ENCODE measurements at places on chromosomes 6 and 20. TPM values are rescaled to one million over a fixed set of nuclear protein-coding genes. Genes with fewer than 3 reads are reported as not detected.
A peak's percentile ranks its signal among the peaks of the same experiment; 100 is the strongest.

DNA sequence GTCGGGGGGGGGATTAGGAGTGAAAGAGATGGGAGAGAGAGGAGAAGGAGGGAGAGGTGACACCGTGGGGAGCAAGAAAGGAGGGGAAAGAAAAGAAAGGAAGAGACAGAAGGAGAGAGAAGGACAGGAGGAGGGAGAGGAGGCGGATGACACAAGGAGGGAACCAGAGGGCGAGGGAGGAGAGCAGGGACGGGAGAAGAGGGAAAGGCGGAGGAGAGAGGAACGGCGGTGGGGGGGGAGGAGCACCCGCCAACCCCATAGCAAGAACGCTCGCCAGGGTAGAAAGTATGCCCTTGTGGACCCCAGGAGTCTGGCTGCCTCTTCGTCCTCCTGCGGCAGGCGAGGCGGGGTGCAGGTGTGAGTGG, 4.5 kb upstream of the INSM1 start:
- DNase-seq: no peak

DNA sequence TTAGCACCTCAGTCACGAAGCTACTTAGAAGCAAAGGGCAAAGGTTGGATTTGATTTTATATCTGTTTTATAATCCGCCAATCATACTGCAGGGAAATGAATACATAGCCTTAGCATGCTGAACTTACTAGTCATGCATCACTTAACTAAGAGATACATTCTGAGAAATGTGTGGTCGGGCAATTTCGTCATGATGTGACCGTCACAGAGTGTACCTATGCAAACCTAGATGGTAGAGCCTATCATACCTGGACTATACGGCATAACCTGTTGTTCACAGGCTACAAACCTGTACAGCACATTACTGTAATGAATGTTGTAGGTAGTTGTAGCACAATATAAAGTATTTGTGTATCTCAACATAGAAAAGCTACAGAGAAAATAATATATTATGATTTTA, 345.2 kb upstream of the RGS17 start:
- no peak for DNase-seq

DNA sequence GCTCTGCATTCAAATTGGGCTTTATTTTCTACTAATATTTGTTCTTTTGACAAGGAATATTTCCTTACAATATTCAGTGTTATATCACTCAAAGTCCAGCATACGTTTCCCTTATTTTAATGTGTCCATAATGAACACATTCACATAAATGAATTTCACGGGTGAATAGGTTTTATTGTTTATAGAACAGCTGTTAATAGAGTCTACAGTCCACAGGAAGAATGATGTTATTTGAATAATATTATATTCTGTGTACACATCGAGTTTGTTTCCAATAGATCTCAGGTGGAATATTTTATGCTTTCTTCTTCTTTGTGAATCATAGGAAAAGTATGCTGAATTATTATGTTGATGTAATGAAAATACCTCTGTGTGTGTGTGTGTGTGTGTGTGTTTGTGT, 582.4 kb downstream of the CDH26 start:
- no peak for DNase-seq

GRCh38 chr6:74199215-74199915, 503.4 kb downstream of the CD109 start:
- no peak for DNase-seq

DNA sequence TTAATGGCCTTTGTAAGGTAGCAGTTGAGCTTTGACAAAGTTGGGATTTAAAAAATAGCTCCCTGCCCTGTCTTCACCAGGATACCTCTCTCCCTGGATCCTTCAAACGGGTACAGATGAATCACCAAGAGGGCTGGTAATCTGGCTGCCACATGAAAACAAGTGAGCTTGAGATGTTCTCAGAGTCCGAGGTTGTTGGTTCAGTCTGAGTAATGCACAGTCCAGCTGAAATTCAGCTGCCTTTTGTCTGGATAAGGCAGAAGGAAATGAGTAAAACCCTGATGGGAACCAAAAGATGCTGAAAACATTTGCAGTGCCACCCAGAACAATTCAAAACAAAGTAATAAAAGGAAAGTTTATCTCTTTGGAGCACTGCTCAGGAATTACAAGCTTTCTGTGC, 86.8 kb downstream of the GJA1 start:
- DNase-seq: peak; percentile 99

GRCh38 chr20:62155428-62156253, 12.1 kb downstream of the SS18L1 start:
- DNase-seq: no peak

DNA sequence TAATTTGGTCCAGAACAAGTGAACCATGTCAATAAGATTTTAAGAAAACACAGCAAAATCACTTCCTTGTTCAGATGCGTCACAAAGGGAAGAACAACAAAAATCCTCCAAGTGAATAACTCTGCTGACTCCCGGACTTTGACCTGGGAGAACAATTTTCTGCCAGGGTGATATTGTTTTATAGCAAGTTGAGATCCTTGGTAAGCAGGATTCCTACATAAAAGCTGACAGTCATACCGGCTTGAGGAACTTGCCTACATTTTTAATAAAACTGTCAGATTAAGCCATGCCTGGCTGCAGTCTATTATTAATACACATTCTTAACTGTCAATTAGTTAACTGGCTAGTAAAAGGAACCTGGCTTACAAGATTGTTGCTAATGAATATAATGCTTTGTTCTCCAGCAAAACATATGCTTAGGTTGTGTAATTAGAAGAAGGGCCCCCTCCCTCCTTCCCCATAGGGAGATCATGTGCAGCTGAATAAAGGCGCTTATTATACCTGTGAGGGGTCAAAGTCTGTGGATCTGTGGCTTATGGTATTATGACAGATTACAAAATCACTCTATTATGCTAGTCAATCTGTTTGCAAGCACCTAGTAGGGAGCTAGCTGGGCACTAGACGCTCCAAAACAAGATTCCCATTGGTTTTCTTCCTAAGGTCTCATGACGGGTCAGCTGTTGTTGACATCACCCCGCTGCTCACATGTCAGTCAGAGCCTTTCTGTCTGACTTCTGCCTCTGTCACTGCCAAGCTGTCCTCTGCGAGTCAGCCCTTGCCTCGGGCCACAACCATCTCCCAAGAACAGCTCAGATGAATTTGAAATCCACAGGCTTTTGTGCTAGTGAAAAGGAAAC, 44.6 kb upstream of the SEC63 start:
- peak; percentile 26 for DNase-seq

DNA sequence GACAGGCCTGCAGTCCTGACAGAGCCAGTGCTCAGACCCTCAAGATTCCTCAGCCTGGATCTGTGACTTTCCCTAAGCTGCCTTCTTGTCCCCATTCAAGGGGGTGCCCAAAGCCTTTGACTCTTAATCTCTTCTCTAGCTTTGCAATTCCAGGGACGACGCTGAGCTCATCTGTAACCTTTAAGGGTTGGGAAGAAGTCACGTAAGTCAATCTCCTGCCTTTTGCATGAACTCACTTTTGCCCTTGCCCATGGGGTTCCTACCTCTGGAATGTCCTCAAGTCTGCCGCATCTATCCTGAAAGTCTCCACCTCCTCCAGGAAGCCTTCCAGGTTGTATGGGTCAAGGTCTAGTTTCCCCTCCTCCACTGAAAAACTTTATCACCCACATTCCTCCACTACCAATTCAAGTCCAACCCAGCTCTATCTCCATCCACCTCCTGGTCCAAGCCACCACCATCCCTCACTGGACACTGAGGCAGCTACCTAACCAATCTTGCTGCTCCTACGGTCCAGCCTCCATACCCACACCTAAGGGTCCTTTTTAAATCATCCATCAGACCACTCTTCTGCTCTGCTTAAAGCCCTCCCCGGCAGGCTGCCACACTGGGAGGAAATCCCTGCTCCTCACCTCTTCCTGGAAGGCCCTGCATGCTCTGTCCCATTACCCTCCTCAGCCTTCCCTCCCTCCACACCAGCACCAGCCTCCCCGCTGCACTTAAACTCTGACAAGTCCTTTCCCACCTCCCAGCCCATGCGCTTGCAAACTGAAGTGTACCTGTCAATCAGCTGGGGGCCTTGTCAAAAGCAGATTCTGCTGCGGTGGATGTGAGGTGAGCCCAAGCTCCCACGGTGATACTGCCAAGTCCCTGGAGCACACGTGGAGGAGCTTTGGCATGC, 29.7 kb downstream of the PREX1 start:
- no peak for DNase-seq

DNA sequence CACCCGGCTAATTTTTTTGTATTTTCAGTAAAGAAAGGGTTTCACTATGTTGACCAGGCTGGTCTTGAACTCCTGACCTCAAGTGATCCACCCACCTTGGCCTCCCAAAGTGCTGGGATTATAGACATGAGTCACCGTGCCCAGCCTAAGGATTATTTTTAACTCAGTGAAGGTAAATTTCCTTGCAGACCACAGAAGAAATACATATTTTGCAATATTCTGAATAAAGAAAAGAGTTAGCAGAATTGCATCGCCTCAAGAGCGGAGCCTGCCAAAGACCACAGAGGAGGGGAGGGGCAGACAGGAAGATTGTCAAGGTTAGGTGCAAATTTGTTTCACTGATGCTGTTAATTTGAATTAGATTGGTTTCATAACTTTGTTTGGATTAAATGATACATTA, 47.4 kb downstream of the SOD2 start:
- no peak for DNase-seq

DNA sequence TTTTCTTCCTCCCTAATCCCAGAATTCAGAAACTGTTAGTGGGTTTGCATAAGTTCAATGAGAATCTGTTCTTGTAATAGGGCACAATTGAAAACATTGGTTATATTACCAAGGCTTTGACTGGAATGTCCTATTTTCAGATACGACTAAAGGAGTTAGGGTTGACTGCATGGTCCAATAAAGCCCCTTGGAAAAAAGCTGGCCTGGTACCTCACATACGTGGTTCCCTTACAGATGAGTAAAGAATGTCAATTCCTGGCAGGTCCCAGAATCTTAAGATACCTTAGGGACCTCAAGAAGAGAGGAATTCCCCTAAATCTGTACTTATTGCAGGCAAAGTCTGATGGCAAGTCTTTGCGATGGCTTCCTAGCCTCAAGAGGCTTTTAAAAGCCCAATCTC, 4.6 kb downstream of the PPDPF start:
- no peak for DNase-seq

- DNase-seq: no peak
Observed at GRCh38 chr6:69349771-69350170, 447.0 kb downstream of the LMBRD1 start.

- no peak for DNase-seq
Observed at GRCh38 chr6:129262661-129263060, 379.7 kb downstream of the LAMA2 start.

DNA sequence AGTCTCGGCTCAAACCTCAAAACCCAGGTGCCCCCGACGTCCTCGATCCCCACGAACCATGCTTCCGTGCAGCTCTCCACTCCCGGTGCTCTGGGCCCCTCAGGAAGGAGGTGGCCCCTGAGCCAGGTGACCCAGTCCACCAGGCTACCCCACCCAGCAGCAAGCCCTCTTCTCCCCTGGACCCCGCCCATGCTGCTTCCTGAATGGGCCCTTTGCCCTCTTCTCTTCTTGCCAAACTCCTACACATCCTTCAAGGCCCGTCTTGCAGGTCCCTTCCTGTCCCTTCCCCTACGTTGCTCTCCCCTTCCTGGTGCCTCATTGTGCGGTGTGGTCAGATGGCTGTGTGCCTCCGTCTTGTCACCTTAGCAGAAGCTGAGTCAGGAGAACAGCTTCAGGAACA, 3.4 kb upstream of the GATA5 start:
- DNase-seq: no peak

GRCh38 chr20:34771680-34772081, 53.8 kb downstream of the NCOA6 start:
- DNase-seq: no peak

- peak; percentile 88 for DNase-seq
Observed at GRCh38 chr6:2196079-2196679, 49.2 kb downstream of the GMDS start.

Gene MCHR2
- not detected for total RNA-seq

Gene RAET1L
- total RNA-seq: not detected

Gene L3MBTL3
- 86.1 TPM for total RNA-seq

Gene TINAG
- total RNA-seq: 0.21 TPM

Gene SLC16A10
- total RNA-seq: not detected

Gene SLC32A1
- not detected for total RNA-seq

Gene FOXF2
- not detected for total RNA-seq

Gene TTLL9
- total RNA-seq: not detected

Measured in endothelial cell of umbilical vein (primary cell).